ENCODE measurements at places on chromosomes 5 and 9. TPM values are rescaled to one million over a fixed set of nuclear protein-coding genes. Genes with fewer than 3 reads are reported as not detected.

The GRPEL2 gene
- total RNA-seq, result 48.9 TPM

The IL5 gene
- total RNA-seq, result not detected

The CFAP77 gene
- 0.98 TPM for total RNA-seq

The HINT2 gene
- total RNA-seq, result 49.0 TPM

The SLC25A48 gene
- 2.8 TPM for total RNA-seq

The LCP2 gene
- total RNA-seq, result 0.61 TPM

The MELK gene
- total RNA-seq, result 63.2 TPM

The LHX3 gene
- not detected for total RNA-seq

The LCNL1 gene
- total RNA-seq, result 0.44 TPM

The ARID3C gene
- total RNA-seq, result 0.42 TPM

The BAAT gene
- total RNA-seq, result 0.25 TPM

Measured in HCT116 (cell line).